ENCODE measurements at places on chromosomes 2 and 18.

- DNase-seq = no peak
These were observed 65.5 kb downstream of the PARD6G start for GRCh38 chr18:80181642-80182461.

- DNase-seq = no peak
These were observed 9.6 kb downstream of the HOXD8 start for GRCh38 chr2:176138923-176139660.

- DNase-seq = no peak
These were observed 43.0 kb upstream of the HNMT start for GRCh38 chr2:137921105-137921880.

DNA sequence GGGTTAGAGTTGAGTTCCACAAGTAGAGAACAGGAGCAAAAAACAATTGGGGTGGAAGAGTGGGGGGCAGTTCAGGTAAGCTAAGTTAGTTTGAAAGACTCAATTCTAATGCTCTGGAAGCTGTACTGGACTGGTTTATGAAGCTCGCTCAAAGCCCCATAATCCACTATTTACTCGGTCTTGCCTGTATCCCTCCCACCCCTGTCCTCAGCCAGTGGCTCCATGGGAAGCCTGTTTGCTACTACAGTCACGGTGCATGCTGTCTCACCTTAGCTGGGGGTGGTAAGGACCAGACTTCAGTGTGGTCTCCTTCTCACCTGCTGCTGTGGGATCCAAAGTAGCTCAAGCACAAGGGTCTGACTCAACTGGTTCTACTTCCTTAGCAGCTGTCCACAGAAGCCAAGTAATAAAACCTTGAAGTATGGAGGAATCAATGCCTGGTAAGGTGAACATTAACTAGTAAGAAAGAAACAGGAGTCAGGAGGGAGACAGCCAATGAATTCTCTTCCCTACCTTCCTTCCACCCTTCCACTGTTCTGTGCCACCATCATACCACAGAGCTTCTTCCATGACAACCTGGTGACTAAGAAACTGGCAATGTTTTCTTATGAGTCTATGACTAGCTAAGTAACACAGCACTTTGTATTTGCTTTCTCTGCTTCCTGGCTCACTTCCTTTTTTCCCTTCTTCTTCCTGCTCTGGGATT lies 230.8 kb downstream of the SRBD1 start:
- DNase-seq = no peak

GRCh38 chr2:203823173-203823572 lies 44.4 kb upstream of the CTLA4 start:
- DNase-seq = no peak

- no peak for DNase-seq
These were observed 107.1 kb upstream of the ODC1 start for GRCh38 chr2:10554961-10555809.

GRCh38 chr2:201218780-201219179 lies 35.8 kb downstream of the CASP10 start:
- no peak for DNase-seq

DNA sequence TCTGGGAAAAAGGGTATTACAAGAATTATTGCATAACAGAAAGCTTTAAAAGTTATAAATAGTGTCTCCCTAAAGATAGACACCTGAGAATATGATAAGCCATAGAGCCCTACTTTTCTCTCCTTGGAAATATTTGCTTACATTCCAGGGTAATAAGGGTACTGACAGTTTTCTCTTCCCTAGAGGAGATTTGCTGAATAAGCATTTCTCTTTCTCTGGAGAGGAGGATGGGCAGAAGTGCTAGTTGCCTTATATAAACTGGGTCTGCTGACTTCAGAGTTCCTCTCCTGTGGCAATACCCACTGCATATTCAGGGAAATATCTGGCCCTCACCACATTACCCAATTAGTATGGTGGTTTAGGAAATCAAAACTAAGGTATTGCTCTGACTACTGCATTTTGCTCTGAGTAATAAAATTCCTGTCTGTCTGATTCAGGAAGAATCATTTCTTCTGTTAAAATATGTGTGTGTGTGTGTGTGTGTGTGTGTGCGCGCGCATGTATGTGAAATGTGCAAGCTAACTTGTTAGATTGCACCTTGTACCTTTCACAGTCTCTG lies 1391.3 kb downstream of the DSC3 start:
- DNase-seq = no peak

GRCh38 chr18:13615432-13615861 lies 110.9 kb downstream of the FAM210A start:
- no peak for DNase-seq

DNA sequence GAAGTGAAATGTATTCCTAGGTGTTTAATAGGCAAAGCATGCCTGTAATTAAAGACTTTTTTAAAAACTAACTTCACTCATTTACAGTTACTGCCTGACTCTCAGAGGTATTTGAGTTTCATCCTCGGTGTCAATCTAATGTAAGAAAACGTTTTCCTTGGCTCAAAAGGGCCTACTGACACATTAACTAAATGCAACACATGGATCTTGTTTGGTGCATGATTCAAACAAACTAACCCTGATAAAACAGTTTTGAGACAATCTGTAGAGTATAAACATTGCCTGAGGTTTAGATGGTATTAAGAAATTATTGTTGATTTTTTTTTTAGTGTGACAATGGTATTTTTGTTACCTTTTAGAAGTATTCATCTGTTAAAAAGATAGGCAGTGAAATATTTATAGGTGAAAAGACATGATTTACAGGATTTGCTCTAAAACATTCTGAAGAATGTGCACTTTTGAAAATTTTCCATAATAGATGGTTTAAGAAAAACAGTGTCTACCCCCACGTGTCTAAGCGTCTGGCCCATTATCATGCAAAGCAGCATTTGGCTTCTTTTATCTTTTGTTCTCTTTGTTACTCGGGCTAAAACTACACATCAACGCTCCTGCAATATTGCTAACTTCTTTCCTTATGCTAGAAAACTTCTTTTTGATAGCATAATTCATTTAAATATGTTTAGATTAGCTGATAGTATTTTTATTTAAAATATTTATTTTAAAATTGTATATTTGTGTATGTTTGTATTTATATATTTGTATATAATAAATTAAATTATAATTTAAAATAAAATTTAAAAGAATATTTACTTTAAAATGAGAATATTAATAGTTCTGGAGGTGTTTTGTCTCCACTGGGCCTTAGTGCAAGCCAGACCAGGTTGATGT lies 160.2 kb upstream of the NDUFV2 start:
- no peak for DNase-seq

DNA sequence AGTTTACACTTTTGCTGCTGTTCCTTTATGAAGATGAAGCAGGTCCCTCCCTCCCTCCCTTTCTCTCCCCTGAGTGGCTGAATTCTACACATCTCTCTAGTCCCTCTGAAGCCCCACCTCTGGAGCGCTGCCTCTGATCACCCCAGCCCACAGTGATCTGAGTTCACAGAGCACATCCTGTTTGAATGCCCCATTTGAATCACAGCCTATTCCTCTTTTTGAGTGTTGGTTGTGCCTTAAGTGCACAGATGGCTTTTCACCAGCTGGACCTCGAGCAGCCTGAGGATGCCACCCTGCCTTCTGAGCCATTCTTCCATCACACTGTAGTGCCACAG lies 87.1 kb downstream of the ITGB1BP1 start:
- DNase-seq = peak; percentile 39

- DNase-seq = no peak
These were observed 10.9 kb downstream of the LIPG start for GRCh38 chr18:49572611-49573345.

DNA sequence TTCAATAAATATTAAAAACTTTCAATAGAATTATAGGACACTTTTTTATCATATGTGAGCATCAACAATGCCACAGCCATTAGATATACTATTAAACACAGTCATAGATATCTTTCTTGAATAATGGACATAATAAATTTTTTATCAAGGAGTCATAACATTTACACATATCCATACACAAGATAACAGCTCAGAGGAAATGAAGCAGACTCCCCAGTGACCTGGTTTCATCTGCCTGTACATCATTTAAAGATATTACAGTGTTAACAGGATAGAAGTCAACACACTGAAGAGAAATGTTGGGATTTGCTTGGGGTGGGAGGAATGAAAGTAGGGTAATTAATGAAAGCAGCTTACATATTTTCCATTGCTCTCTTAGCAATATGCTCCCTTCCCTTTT lies 5.1 kb downstream of the SCG2 start:
- no peak for DNase-seq

Data from cerebellar cortex (tissue), 1 donor.